MCF 10A (cell line): ENCODE measurements at places on chromosomes 3 and 15. TPM values are rescaled to one million over a fixed set of nuclear protein-coding genes. Genes with fewer than 3 reads are reported as not detected.

The CAMK1 gene
- 8.3 and 11.7 TPM in 2 replicates for total RNA-seq

The FSD2 gene
- total RNA-seq: not detected in 2 replicates

The ROPN1 gene
- not detected in 2 replicates for total RNA-seq

The SLC22A14 gene
- 0.44 and 0.64 TPM in 2 replicates for total RNA-seq

The CSPG4 gene
- total RNA-seq: 0.05 and 0.21 TPM in 2 replicates

The ZPLD1 gene
- 0.12 and 0.22 TPM in 2 replicates for total RNA-seq

The SLC27A2 gene
- 0.64 and 0.84 TPM in 2 replicates for total RNA-seq

The RHOV gene
- 1.2 and 1.7 TPM in 2 replicates for total RNA-seq

The NSMCE3 gene
- 6.7 and 9.1 TPM in 2 replicates for total RNA-seq

The CTXN2 gene
- total RNA-seq: not detected in 2 replicates

The EFHB gene
- 1.4 and 1.5 TPM in 2 replicates for total RNA-seq

The GOLGA6L1 gene
- total RNA-seq: not detected in 2 replicates

The GATM gene
- total RNA-seq: 0.54 and 1.6 TPM in 2 replicates

The FOXB1 gene
- total RNA-seq: not detected in 2 replicates

The LSMEM2 gene
- total RNA-seq: 0.20 TPM in 1 of 2 replicates, not detected in the other

The SV2B gene
- 0.44 and 0.96 TPM in 2 replicates for total RNA-seq

The ALPK3 gene
- total RNA-seq: 0.07 and 0.10 TPM in 2 replicates

The NLGN1 gene
- not detected in 2 replicates for total RNA-seq

The HESX1 gene
- total RNA-seq: 0.66 and 1.3 TPM in 2 replicates

The UBAP1L gene
- total RNA-seq: 3.0 and 3.5 TPM in 2 replicates

The DPPA2 gene
- total RNA-seq: not detected in 2 replicates

The LACTB gene
- 9.9 and 16.3 TPM in 2 replicates for total RNA-seq

The LRRC15 gene
- total RNA-seq: not detected in 2 replicates

The SLC51A gene
- not detected in 2 replicates for total RNA-seq

The PDE8A gene
- 27.3 and 27.4 TPM in 2 replicates for total RNA-seq

The CADM2 gene
- total RNA-seq: not detected in 2 replicates
